ENCODE measurements at places on chromosomes 3 and 15. TPM values are rescaled to one million over a fixed set of nuclear protein-coding genes. Genes with fewer than 3 reads are reported as not detected.
A peak's percentile ranks its signal among the peaks of the same experiment; 100 is the strongest.

Gene SUSD5
- total RNA-seq: 0.42 TPM

Gene TGM5
- 0.33 TPM for total RNA-seq

Gene PDZRN3
- 196 TPM for total RNA-seq

Gene SNX22
- not detected for total RNA-seq

Gene CRYGS
- 2.1 TPM for total RNA-seq

- no peak for DNase-seq
These were observed 86.5 kb downstream of the PRICKLE2 start for GRCh38 chr3:64138656-64139375.

DNA sequence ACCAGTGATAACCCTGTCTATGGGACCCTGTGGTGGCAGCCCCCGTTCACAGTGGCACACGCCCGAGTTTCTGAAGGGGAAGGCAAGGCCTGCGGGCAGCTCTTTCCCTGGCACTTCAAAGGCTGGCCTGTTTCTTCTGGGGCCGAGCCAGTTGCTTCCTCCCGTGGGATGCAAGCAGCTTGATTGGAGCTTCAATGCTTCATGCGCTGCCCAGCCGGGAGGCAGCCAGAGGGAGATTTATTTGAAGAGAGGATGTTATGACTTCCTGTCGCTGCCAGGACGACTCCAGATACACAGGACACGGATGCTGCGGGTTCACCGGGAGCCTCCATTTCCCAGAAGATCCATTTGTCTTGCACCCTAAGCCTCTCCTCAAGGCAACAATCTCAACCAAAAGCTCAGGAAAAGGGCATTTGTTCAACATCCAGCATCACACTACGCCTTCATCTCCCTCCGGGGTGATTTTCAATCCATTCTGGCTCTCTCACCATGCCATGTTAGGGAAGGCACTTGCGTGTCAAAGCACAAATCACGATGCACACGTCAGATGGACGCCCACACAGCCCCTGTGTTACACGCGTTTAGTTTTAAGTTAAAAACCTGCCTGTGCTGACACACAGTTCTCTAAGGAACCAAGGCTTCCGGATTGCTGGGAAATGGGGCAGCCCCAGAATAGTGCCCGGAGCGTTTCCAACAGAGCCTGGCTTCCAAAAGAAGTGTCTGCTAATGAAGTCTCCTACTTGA is 330.2 kb downstream of the OCA2 start:
- DNase-seq: peak; percentile 64

GRCh38 chr15:68541743-68542142 is 37.0 kb upstream of the CORO2B start:
- no peak for DNase-seq

- DNase-seq: no peak
These were observed 13.1 kb downstream of the SLC6A6 start for GRCh38 chr3:14415501-14415900.

DNA sequence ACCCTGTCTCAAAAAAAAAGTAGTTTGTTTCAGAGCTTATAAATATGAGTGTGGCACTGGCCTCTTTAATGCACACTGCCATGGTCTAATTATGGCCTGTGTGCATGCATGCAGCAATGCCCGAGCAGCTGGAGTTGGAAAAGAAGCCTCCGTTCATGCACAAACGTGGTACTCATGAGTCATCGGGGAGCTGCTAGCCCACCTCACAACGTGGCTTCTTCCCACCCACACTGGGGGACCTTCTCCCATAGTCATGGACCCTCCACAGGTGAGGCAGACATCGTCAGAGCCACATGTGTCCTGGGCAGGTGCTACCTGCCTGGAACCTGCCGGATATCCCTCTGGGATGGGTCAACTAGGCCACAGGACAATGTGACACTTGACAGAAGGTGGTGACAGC is 66.7 kb downstream of the ATP10A start:
- peak; percentile 34 for DNase-seq

DNA sequence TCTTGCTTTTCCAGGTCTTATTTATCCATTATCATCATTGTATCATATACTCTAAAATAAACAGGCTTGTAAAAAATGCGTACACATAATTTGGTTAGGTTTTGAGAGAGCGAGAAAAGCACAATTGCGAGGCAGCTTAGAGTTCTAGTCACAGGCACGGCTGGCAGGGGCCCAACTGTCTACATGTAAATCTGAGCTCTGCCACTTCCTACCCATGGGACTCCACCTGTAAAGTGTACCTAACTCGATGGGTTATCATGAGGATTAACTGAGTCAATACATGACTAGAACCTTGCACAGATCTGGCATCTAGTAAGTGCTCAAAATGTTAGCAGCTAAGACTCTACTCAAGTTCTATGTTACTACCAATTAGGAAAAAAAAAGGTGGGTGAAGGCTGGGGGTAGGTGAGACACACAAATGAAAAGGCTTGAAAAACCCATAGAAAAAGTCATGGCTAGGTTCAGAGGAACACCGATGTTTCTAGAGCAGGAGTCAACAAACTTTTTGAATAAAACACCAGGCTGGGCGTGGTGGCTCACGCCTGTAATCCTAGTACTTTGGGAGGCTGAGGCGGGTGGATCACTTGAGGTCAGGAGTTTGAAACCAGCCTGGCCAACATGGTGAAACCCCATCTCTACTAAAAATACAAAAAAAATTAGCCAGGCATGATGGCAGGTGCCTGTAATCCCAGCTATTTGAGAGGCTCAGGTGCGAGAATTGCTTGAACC is 36.2 kb downstream of the GLB1 start:
- DNase-seq: no peak

DNA sequence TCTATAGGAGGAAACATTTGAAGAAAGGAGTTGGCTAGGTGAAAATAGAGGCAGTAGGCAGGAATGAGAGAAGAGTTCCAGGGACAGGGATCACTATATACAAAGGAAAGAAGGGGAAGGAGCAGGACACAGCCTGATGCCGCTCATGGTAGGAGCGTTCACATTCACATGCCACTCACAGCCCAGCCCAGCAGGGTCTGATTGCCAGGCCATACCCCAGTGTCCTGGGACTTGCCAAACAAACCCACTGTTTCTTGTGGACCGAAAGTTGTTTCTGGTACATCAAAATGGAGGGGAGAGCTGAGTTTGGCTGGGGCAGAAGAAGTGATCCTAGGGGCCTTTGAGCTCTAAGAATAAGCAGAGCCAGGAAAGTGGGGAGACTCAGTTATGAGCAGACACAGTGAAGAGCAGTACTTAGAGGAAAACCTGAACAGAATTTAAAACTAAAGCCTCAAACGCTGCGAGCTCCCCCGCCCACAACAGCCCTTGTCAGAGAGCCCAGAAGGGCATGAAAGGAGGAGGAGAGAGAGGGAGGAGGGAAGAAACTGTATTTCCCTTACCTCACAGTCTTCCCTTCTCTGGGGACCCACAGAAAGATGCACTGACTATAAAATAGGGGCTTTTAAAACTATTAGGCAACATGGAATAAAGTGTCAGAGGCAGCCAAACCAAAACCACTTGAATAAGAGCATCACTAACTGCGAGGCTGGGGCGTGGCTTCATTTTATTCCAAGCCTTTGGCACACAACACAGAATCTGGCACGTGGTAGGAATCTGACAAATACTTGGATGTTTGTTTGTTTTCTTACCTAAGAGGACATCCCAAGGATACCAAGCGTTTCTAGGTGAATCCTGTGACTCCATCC is 129.0 kb downstream of the RPL22L1 start:
- DNase-seq: no peak
